ENCODE measurements at places on chromosomes 2 and 18. TPM values are rescaled to one million over a fixed set of nuclear protein-coding genes. Genes with fewer than 3 reads are reported as not detected.

The DNAJC5G gene
- not detected for polyA plus RNA-seq

The CRYGC gene
- not detected for polyA plus RNA-seq

The ATOH8 gene
- 3.9 TPM for polyA plus RNA-seq

DNA sequence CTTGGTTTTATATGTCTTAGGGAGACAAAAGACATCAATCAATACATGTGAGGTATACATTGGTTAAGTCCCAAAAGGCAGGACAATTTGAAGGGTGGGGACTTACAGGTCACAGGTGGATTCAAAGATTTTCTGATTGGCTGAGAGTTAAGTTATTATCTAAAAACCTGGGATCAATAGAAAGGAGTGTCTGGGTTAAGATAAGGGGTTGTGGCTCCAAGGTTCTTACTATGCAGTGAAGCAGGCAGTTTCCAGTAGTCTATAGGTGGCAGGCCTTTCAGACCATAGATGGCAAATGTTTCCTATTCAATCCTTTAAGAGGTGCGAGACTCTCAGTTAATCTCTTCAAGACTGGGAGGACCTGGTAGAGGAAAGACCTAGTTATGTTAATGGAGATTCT is 42.1 kb upstream of the NEB start:
- no peak for DNase-seq

- no peak for DNase-seq
Measured at GRCh38 chr18:59268127-59268720, 5.0 kb downstream of the RAX start.

GRCh38 chr2:135603543-135603942 is 72.3 kb downstream of the R3HDM1 start:
- DNase-seq: no peak

- no peak for DNase-seq
Measured at GRCh38 chr2:66875941-66876462, 441.1 kb downstream of the MEIS1 start.

- DNase-seq: no peak
Measured at GRCh38 chr2:18047896-18048657, 169.6 kb downstream of the KCNS3 start.

GRCh38 chr2:43293744-43294695 is 67.6 kb upstream of the ZFP36L2 start:
- peak; percentile 94 for DNase-seq

- no peak for DNase-seq
Measured at GRCh38 chr2:76731157-76731556, 791.0 kb downstream of the LRRTM4 start.

The IL36G gene
- not detected for polyA plus RNA-seq

The ASB18 gene
- polyA plus RNA-seq: not detected

The ONECUT2 gene
- 0.01 TPM for polyA plus RNA-seq

GRCh38 chr18:4060427-4061281 is 394.5 kb downstream of the DLGAP1 start:
- no peak for DNase-seq

- no peak for DNase-seq
Measured at GRCh38 chr2:233140978-233141377, 80.8 kb downstream of the INPP5D start.

DNA sequence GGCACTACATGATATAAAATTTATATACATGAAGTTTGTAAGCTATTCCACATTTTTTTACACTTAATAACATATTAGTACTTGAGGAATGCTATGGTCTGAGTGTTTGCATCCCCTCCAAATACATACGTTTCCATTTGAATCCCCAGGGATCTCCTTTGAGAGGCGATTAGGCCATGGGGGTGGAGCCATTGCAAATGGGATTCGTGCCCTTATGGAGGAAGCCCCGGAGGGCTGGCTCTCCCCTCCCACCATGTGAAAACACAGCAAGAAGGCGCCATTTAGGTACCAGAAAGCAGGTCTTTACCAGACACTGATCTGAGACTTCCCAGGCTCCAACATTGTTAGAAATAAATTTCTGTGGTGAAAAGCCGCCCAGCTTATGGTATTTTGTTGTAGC is 20.8 kb upstream of the MBP start:
- DNase-seq: no peak
